NCI-H1417 treated with DMSO at 0.1 percent for 48 hours (cell line): ENCODE measurements at places on chromosomes 2 and 18.

DNA sequence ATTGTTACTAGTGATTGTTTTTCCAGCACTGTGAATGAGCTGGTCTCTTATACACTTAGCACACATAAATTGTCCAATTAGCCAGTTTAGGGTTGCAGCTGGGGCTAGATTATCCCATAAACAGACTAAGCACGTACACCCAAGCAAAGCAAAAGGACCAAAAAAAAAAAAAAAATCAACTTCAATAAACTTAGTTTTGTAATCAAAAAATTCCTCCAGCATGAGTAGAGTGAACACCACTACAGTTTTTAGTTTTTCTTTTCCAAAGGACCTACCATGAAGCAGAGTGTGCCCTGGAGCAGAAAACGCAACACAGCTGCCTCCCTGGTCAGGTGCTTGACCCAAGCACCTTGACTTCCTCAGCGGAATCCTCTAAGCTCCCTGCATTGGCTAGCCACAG, 249.4 kb upstream of the SLC14A2 start:
- DNase-seq, result no peak

DNA sequence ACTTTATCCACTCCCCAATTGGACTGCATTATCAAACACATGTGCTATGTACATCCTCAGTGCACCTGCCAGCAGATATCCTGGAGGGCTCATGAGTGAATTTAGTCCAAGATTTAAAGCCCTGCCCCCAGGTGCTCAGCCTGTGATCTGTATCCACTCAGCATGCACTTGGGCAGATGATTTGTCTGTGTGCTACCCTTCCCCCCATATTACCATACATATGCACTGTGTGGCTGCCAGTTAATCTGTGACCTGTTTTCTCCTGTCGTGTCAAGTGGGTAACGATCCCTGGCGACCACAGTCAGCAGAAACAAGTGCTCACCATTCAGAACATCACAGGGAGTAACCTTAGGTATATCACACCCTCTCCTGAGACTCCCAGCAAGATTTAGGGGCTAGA, 10.2 kb downstream of the NAGK start:
- peak; percentile 35 for DNase-seq

DNA sequence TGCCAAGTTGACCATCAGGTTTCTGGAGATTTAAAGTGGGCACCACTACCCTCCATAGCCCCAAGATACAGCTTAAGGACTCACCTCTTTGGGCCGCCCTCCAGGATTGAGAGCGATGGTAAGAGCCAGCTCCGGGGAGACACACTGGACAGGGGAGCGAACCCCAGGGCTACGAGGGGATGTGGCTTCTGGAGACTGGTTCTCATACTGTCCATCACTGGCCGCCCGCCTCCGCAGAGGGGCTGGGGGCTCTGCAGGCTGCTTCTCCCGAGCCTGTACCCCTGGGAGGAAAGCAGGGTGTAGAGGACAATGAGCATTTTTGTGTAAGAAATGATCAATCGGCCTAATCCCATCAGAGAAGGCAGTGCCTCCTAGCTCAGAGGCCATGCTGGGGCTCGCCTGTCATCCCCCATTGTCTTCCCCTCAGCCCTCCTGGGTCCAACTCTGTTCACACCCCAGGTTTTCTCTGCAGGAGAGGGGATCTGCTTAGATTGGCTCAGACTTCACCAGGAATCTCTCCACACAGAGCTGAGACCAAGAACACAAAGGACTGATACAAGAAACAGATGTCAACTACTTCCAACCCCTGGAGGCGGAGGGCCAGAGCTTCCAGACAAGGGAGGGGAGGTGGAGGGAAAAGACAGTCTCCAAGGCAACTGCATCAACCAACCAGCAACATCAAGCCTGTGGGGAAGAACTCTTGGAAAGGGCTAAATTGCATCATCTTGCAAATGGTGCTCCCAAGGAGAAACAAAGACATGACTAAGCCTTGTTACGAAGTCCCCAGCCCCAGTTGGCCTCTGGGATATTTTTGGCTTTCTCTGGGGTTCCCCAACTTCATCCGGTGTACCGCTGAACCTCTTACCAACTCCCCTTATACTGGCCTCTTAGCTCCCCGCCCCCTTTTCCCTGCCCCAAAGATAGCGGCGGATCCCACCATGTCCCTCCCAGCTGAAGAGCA, 166.6 kb downstream of the TNS1 start:
- DNase-seq, result no peak

GRCh38 chr2:239265681-239266433, 135.0 kb downstream of the HDAC4 start:
- DNase-seq, result no peak

DNA sequence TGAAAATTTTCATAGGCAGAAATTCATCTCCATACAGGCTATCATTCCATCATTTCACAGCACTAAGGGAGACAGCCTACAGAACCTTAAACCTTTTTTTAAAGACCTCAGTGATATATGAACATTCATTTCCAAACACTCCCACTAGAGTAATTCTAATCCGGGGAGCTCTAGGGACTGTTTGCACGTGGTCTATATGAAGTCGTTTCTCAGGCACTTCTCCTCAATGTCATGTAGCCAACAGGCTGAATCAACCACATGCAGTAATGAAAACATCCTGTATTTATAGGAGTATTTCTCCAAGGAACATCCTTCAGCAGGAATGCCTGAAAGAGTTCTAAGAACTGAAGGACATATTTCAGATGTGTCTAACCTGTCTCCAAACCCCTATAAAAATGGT, 97.3 kb upstream of the CREB1 start:
- DNase-seq, result no peak

- no peak for DNase-seq
Observed at GRCh38 chr2:235498946-235499812, 5.3 kb downstream of the AGAP1 start.

- no peak for DNase-seq
Observed at GRCh38 chr2:165630236-165630635, 160.7 kb downstream of the CSRNP3 start.

DNA sequence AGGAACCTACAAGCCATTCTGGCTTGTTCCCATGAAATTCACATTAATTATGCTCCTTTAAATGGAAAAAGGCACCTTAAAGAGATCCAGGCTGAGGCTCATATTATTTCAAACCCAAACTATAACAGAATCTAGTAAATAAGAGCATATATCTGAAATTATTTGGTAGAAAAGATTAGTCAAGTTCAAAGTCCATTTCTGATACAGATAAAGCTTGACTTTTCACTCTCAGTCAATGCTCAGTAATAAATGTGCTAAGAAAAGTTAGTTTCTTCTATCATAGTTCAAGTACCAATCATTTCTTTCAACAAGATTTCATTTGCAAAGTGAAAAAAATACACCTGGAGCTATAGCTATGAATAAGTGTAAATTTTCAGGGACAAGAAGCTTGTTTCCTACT, 61.8 kb upstream of the NARS1 start:
- DNase-seq, result no peak
